CD4-positive, alpha-beta memory T cell (primary cell): ENCODE measurements at places on chromosomes 3 and 15. TPM values are rescaled to one million over a fixed set of nuclear protein-coding genes. Genes with fewer than 3 reads are reported as not detected.

Gene DGKG
- 0.75 TPM for total RNA-seq

Gene IP6K2
- total RNA-seq = 84.5 TPM

Gene NECTIN3
- total RNA-seq = 15.6 TPM

Gene LRTM1
- not detected for total RNA-seq

Gene DPPA4
- not detected for total RNA-seq

- no peak for DNase-seq
Measured at GRCh38 chr3:5245927-5246326, 58.4 kb downstream of the EDEM1 start.

- no peak for DNase-seq
Measured at GRCh38 chr3:174488527-174488926, 370.6 kb upstream of the NAALADL2 start.

DNA sequence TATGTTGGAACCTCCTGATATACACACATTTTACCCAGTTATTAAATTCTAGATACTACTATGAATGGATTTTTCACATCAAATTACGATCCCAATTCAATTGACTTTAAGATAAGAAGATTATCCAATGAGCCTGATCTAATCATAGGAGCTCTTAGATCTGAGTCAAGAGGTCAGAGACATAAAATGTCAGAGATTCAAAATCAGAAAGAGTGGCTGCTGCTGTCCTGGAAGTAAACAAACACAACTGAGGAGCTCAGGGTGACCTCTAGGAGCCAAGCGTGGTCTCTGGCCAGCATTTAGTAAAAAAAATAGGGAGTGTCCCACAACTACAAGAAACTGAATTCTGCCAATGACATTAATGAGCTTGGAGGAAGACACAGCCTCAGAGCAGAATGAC lies 557.1 kb upstream of the CBLB start:
- no peak for DNase-seq

DNA sequence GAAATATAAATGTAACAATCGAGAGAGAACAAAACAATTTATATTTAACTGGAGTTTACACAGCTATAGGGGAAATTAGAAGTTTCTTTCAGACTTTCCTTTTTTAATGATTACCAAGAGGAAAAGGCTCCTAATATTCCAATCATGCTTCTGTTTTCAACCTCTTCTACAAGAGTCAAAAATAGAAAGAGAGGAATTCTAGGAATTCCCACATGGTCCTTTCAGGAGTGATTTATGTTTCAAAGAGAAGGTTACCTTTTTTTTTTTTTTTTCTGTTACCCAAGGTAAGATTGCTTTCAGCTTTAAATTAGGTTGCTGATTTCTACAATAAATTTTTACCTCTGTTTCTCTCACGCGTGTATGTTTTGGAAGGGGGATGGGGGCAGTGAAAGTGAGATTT lies 355.3 kb upstream of the DCBLD2 start:
- no peak for DNase-seq

GRCh38 chr15:63497642-63498467 lies 6.5 kb upstream of the USP3 start:
- DNase-seq = peak; percentile 82

- no peak for DNase-seq
Measured at GRCh38 chr15:47711655-47712054, 5.7 kb upstream of the SEMA6D start.

GRCh38 chr3:20080956-20081554 lies 40.8 kb downstream of the KAT2B start:
- DNase-seq = peak; percentile 26
